ENCODE measurements at places on chromosomes 5 and 9.

- DNase-seq = no peak
Measured at GRCh38 chr9:136012651-136013050, 51.5 kb upstream of the UBAC1 start.

GRCh38 chr9:12777121-12778022 is 2.6 kb downstream of the LURAP1L start:
- no peak for DNase-seq

DNA sequence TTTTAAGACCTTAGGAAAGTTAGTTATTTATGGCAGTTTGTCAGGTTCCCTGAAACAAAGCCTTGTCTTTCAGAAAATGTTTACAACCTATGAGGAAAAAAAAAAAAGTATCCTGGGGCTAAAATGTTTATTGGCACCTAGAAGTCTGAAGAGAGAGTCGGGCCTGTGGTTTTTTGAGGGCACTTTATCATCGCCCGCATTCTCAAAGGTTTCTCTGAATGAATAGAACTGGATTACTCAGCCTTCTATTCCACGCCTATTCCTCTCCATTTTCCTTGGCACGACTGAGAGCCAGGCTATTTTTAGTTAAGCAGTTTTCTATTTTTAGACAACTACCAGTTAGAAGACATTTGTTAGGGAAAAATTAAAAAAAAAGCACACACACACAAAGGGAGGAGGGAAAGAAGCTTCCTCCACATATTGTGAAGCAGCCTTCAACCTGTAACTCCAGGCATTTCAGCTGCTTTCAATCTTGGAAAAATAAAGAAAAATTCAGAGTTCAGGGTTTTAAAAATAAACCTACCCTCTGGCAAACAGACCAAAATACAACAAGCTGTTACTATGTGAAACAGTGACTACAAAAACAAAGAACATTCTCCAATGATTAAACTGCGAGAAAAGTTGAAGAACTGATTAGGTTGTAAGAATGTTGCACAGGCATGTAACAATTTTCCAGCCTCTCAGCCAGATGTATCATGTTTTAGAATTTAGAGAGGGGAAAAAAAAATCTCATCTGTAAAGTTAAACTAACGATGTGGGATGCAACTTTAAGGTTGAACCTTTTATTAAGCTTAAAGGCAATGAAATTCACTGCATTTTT is 97.0 kb downstream of the MEF2C start:
- DNase-seq = peak; percentile 16

GRCh38 chr9:26043431-26043830 is 365.2 kb upstream of the TUSC1 start:
- no peak for DNase-seq

DNA sequence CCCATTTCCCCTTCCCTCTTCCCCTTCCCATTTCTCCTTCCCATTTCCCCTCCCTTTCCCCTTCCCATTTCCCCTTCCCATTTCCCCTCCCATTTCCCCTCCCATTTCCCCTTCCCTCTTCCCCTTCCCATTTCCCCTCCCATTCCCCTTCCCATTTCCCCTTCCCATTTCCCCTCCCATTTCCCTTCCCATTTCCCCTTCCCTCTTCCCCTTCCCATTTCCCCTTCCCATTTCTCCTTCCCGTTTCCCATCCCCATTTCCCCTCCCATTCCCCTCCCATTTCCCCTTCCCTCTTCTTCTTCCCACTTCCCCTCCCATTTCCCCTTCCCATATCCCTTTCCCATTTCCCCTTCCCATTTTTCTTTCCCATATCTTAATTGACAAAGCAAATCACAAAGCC is 109.0 kb downstream of the OLFM1 start:
- no peak for DNase-seq

- no peak for DNase-seq
Measured at GRCh38 chr9:114416906-114417305, 29.1 kb upstream of the AKNA start.

GRCh38 chr5:111320953-111321352 is 96.8 kb downstream of the CAMK4 start:
- DNase-seq = no peak

- no peak for DNase-seq
Measured at GRCh38 chr5:106269252-106269843, 1401.4 kb downstream of the EFNA5 start.

DNA sequence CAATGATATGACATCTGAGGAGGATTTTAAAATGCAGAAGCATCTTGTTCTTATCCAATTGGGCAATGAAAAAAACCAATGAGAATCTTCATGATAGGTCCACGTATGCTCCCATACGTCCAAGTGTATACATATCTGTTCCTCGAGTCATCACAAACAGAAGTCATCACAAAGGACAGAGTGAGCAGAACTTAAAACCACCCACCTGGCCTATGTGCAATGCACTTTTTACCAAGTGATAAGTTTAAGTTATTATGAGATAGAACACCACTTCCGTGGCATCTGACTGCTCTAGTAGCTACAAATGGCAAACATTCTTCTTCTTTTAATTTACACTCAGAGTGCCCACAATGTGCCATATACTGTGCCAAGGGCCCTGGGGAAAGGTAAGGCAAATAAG is 82.4 kb downstream of the PPP2R2B start:
- no peak for DNase-seq

DNA sequence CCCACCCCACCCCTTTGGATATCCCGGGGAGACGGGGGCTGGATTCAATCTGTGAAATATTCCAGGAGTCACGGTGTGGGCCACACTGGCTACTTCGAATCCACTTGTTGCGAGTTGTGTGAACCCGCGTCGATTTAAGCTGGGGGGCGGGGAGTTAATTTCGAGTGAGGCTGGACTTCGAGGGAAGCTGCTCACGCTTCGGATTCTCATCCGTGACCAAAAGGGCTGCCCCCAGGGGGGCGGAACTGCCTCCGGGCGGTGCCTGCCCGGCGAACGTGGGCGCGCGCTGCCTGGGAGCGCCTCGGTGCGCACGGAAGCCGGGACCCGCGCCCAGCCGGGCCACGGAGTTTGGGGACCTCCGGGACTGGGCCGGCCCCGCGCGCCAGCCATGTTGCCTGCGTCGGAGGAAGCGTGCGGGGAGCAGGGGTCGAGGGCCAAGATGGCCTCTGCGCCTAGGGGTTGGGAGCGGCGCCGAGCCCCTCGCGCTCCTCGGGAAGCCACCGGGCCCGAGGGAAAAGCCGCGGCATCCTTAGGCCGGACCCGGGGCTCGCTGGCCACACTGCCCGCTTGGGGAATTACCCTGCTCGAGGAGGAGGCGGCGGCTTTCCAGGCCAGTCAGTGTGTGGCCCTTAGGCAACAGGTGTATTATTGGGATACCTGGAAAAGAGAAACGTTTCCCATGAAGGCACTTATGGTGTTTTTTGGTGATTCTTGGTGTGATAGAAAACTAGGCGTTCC is 975 bp downstream of the OCLN start:
- DNase-seq = peak; percentile 11

DNA sequence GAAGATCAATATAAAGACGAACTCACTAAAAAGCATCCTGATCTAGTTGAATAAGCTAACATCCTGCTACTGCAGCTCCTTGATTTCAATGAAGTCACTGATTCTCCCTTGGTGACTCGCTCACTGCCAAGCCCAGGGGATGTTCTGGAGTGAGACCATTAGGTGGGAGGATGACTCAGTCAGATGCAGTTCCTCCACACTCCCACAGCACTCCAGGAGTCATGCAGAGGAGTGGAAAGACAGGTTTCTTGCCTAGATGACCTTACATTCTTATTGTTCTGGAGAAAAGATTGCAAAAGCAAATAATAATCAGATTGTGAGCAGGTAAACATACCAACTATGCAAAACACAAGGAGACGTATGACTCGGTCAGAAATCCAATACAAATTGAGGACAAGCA is 15.3 kb downstream of the GCNT4 start:
- DNase-seq = no peak

GRCh38 chr9:84296146-84296843 is 44.3 kb downstream of the SLC28A3 start:
- peak; percentile 74 for DNase-seq

DNA sequence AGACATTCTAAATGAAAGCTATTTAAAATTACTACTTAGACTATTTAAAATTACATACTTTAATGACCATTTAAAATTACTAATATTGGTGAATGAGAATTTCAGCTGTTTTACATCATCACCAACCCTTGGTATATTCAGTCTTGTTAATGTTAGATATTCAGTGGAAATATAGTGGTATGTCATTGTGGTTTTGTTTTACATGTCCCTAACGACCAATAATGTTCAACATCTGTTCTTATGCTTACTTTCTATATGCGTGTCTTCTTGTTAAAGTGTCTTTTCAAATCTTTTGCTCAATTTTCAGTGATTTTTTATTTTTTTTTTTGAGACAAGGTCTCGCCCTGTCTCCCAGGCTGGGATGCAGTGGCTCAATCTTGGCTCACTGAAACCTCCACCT is 279.3 kb upstream of the TARS1 start:
- no peak for DNase-seq

GRCh38 chr5:82234885-82235284 is 43.3 kb downstream of the RPS23 start:
- no peak for DNase-seq

GRCh38 chr5:99059685-99060084 is 130.9 kb upstream of the CHD1 start:
- DNase-seq = no peak
